Activated CD8-positive, alpha-beta memory T cell treated with anti-CD3 and anti-CD28 coated beads for 4 hours (primary cell): ENCODE measurements at places on chromosomes 6 and 20.

- DNase-seq: no peak
Measured at GRCh38 chr6:100845676-100846075, 35.5 kb downstream of the ASCC3 start.

DNA sequence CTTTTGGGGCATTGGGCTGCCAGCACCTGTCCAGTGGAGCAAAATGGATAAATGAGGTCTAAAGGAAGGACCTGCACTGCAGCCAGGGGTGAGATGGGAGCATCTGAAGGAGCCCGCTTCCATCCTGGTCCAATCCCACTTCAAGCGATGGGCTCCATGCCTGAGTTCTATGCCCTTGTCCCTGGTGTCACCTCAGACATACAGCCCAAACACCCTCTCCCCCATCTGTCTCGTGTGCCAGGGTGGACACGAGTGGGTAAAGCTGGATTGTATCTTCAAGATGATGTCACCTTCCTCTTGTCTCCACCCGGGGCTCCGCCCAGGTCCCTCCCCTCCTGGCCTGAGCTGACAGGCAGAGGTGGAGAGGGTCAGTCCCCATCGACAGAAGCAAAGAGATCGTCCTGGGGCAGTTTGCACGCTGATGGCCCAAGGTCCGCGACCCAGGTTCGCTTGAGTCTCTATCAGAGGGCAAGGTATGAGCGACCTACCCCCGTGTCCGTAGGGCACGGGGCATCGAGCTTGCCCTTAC lies 544 bp downstream of the SMIM29 start:
- no peak for DNase-seq

- no peak for DNase-seq
Measured at GRCh38 chr6:118134736-118135135, 227.7 kb downstream of the SLC35F1 start.

DNA sequence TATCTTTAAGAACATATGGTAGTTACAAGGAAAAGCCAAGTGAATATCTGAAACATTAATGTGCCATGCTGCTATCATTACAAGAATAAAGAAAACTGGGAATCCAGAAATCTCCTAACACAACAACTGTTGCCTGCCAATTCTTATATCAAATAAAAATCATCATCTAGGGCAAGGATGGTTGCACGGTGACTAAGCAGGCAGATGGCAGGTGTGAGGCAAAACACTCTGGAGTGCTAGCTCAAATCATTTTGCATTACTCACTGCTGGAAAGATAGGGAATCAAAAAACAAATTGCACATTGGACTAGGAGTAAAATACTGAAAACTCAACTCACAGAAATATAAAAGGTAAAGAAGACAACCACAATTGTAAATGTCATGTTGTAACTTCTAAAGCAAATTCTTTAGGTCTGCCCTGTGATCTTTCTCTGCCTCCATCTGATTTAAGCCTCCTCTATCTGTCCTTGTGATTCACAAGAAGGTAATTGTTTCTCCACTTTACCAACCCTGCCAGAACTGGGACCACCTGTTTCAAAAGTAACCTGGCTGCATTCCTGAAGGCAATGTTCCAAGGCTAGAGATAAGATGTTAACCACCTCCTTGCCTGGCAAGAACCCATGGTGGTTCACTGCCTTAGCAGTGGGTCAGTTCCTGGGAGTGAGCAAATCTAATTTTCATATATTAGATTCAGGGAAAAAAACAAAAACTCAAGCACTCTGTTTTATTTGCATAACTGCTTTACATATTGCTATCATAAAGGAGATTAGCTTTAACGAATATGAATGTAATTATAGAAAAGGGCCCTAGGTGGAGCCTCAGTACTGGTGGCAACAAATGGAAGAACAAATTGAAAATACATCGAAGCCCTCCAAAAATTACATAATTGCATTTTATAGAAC lies 33.1 kb upstream of the LCA5 start:
- no peak for DNase-seq

DNA sequence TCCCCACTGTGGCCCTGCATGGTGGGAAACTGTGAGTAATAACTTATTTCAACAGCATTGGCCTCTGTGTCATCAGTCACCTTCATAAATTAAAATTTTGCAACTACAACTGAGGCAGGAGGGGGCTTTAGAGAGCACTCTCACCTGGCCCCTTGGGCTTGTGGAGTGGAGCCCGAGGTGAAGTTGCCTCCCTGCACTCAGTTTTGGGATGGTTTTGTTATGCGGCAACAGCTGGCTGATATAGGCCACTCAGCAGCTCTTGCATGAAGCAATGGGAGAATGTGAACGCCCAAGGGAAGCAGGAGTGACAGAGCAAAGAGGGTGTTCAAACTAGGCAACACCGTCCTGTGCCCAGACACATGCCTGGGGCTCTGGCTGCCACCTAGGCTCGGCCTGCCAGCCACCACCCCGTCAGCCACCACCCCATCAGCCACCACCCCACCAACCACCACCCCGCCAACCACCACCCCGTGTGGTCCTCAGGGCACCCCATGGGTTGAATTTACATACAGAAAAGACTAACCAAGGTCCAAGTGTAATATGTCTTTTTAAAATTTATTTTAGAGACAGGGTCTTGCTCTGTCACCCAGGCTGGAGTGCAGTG lies 4.3 kb upstream of the GFRA4 start:
- DNase-seq: no peak

DNA sequence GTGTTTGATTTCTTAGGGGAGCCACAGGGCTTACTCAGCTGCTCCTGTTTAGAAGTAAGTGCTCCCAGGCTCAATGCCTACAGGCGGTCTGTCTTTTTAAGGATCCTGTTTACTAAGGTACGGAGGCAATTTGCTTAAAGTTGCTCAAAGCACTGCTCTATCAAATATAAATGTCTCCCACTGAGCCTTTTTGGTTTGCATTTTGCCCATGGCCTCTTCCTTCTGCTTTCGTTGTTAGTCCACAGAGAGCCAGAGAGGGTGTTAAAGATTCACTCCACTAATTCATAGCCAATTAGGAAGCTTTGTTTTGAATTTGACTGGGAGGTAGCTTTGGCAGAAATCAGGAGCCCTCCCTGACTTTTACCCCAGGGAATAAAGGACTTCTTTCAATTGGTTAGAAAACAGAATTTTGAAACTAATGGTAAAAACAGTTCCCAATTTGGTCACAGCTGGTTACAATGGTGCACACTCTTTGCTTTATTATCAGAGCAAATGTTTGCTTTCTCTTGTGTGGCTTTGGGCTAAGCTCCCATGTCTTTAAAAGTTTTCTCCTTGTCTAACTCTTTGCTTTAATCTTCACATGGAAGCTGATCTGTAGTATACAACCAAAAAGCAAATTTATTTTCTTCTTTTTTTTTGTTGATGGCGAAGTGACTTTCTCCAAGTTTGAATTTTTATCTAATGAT lies 126.2 kb downstream of the IMPG1 start:
- DNase-seq: no peak

DNA sequence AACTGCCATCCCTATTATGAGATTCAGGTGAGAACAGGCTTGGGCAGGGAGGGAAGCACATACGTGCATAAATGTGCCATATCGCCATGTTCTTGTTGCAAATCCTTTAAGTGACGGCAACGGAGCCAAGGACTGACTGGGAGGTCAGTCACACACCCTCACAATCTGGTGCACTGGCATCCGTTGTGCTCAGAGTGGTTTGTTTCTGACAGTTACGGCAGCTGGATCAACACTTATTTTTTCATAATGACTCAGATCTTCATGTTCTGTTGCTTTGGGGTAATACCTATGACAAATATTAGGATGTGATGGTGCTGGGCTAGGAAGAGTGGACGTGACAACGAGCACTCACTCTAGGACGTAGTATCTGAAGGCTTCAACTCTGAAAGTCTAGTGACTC lies 56.2 kb upstream of the PREP start:
- DNase-seq: no peak

GRCh38 chr20:10673176-10673841 lies 490 bp downstream of the JAG1 start:
- DNase-seq: no peak

GRCh38 chr6:106925948-106926347 lies 48.6 kb downstream of the CD24 start:
- DNase-seq: no peak

GRCh38 chr6:138691595-138692057 lies 81.9 kb upstream of the CCDC28A start:
- DNase-seq: no peak

DNA sequence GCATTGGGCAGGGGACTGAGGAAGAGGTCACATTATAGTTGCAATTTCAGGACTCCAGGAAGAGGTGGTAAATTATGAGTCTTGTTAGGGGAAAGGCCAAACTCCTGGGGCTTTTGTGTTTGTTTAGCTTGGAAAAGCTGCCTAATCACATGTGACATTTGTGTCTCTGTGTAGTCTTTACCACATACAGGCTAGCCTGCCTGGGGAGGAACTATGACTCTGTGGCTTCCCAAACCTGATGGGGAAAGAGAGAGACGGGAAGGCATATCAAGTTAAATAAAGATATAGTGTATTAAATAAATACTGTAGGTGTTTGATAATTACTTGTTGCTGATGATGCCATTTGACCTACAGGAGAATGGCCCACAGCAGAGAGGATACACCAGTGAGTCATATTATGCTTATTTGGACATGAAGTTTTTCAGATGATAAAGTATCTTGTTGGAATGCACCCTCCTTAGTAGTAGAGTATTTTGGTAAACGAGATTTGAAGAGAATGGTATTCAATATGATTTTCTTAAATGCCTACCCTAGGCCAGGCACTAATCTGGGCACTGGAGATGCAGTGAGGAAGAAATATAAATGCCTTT lies 4.0 kb downstream of the BLTP3A start:
- DNase-seq: no peak

DNA sequence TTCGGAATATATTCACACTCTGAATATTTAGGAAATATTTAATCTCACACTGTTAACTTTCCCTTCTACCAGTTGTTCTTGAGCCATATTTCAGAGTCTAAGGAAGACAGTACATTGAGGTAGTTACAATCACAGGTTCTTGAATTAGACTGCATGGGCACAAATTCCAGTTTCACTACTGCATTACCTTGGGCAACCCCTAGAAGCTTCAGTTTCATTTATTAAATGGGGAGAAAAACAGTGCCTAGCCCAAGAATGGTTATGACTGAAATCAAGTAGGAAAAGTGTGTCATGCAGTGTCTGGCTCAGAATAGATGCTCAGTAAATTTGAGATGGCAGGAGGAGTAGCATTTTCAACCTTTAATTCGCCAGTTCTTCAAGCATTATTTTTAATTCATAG lies 124.5 kb upstream of the SAMD5 start:
- DNase-seq: no peak

- no peak for DNase-seq
Measured at GRCh38 chr20:56715309-56715708, 86.2 kb downstream of the TFAP2C start.

- no peak for DNase-seq
Measured at GRCh38 chr6:169169375-169169774, 84.3 kb downstream of the THBS2 start.

DNA sequence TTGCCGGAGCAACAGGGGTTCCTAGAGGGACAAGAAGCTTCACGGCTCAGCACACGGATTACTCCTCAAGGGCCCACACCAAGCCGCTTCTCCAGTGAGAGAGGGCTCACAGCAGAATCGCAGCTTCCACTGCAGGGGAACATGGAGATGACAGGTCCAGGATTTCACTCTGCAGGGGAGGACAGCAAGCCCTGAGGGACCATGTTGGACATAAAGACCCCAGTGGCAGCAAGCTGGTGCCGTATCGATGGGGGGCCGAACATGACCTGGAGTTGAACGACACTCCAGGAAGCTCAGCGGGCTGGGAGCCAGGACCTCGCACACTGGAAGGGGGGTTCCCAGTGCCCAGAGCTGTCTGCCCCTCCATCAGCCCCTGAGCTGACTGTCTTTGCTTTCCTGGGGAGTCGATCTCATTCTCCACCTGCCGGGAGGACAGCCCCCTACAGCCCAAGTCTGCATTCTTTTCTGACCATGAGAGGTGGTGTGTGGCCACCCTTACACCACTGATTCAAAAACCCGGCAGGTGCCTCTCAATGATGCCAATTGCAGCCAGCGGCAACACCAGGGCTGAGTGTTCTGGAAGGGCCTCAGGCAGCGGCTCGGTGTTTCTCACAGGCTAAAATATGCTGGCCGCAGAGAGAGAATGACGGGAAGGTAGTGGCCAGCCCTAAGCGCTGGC lies 194.5 kb upstream of the CDH4 start:
- DNase-seq: no peak

DNA sequence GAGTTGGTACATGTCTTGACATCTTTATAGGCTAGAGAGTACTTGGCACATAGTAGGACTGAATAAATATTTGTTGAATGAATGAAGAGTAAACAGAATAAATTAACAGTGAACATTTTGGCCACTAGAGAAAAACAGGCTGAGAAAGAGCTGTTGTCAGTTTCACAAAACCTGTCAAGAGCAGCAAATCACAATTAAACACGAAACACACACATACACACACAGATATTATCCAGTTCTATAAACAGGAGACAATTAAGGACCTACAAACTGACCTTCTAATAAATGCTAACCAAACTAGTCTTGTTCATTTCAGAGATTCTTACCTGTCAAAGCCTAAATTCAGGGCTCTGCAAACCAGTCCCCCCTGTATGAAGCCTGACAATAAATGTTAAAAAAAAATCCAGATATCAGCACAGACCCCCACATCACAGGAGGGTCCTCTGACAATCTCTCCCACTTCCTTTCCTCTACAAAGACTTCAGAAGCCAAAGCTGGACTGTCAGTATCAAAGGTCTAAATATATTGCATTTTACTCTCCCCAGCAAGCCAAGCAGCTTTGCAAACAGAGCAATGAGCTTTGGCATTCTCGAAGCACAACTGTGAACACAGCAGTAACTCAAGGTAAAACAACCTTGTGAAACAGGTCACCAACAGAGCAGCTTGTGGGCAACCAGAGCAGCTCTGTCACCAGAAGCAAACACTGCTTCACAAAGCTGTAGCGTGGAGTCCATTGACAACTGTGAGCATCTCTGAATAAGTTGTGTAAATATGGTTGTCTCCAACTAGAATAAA lies 229.9 kb downstream of the TBXT start:
- no peak for DNase-seq

- DNase-seq: no peak
Measured at GRCh38 chr20:25697132-25697446, 436 bp upstream of the ZNF337 start.

- DNase-seq: no peak
Measured at GRCh38 chr6:158849899-158850806, 31.0 kb upstream of the EZR start.

- no peak for DNase-seq
Measured at GRCh38 chr6:73299151-73299971, 36.4 kb upstream of the KHDC1 start.
